D721Med (cell line): ENCODE measurements at places on chromosomes 7 and 10.

GRCh38 chr7:157276091-157276561, 60.7 kb upstream of the DNAJB6 start:
- DNase-seq = no peak

GRCh38 chr7:51102828-51103227, 213.8 kb downstream of the COBL start:
- no peak for DNase-seq

GRCh38 chr7:88219781-88220747, at the start of gene SRI:
TSS of gene SRI (minus strand) at chr7:88220038. CDS start at chr7:88220026, 12 bp downstream.
- DNase-seq = peak; percentile 60

GRCh38 chr10:48843198-48843597, 96.4 kb downstream of the LRRC18 start:
- DNase-seq = no peak

GRCh38 chr10:122553341-122553740, 7.2 kb upstream of the DMBT1 start:
- DNase-seq = no peak

- DNase-seq = no peak
Observed at GRCh38 chr7:123367484-123368122, 166.8 kb downstream of the IQUB start.

- DNase-seq = no peak
Observed at GRCh38 chr10:130905386-130905785, 406.1 kb downstream of the TCERG1L start.

DNA sequence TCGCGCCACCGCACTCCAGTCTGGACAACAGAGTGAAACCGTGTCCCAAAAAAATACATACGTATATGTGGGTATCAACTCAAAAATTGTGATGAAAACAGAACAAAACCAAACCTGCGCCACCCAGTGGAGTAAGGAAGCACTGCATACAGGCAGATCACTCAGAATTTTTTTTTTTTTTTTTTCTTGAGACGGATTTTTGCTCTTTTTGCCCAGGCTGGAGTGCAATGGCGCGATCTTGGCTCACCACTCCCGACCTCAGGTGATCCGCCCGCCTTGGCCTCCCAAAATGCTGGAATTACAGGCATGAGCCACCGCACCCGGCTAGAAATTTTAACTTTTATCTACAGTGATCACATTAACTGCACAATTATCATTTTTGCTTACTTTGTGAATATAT, 9.1 kb upstream of the TMEM236 start:
- no peak for DNase-seq

DNA sequence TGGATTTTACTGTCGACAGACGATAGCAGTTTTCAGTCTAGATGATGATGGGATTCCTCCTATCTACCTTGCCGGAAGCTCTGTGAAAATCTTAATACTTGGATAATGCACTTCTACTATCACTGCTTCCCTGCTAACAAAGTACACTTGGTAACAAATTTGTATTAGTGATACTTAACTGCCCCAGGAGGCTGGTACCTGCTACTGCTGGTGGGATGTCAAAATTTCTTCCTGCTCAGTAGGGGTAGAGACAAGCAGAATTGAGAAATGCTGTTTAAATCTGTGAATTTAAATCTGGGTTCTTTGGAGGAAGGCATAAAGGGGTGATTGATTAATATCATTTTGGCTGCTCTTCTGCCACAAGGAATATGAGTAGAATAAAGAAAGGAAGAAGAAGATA, 99.8 kb upstream of the STRIP2 start:
- no peak for DNase-seq

- no peak for DNase-seq
Observed at GRCh38 chr10:49689882-49690510, 10.5 kb downstream of the C10orf53 start.

GRCh38 chr10:98568551-98568950, 121.8 kb upstream of the HPS1 start:
- no peak for DNase-seq

GRCh38 chr7:121344093-121344492, 15.3 kb downstream of the WNT16 start:
- DNase-seq = no peak

- no peak for DNase-seq
Observed at GRCh38 chr7:121831801-121832200, 41.2 kb upstream of the PTPRZ1 start.

DNA sequence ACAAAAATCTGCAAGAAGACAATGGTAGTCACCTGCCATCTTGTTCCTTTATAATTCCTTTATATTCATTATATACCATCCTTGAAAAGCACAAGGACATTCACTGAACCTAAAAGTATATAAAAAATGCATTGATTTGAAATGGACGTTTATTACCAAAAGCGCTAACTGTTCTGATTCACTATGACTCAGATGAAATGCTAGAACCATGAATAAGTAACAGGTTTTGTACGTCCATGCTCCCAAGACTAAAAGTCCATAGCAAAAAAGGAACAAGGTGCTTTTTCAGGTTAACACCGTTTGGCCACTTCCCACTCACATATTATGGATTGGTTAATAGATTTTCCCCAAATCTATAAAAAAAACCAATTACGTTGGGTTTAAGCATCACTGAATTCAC, 109.4 kb downstream of the PPP1R17 start:
- DNase-seq = no peak

GRCh38 chr7:67021260-67021659, 24.6 kb downstream of the TYW1 start:
- no peak for DNase-seq

DNA sequence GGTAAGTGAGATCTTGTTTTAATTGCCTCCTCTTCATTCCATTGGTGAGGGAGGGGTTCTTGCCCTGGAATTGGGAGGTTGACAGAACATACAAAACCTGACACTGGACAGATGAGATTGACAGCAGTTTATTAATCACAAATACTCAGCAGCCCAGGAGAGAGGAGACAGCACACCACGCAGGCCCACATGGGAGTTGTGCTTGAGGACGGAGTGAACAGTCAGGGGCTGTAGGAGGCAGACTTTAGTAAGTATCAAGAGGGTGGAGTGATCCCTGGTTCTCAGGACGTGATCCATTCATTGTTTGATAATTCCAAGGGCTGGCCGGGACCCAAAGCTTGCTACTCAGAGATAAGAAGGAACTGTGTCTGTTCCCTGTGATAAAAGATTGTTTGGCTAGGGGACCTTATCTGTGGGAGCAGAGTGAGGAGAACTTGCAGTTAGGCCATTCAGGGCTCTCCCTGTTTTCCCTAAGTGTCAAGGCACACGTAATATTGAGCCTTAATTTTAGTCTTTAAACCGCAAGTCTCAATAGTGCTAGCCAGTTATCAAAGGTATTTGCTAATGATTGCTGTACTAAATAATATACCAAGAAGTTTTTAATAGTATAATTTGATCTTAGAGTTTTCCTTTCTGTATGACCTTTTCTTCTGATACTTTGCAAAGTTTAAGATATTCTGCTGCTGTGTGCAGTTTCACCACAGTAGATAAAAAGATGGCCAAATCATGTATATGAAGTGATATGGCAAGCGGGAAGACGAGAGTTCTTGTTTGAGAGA, 14.5 kb downstream of the CAPZA2 start:
- DNase-seq = no peak

DNA sequence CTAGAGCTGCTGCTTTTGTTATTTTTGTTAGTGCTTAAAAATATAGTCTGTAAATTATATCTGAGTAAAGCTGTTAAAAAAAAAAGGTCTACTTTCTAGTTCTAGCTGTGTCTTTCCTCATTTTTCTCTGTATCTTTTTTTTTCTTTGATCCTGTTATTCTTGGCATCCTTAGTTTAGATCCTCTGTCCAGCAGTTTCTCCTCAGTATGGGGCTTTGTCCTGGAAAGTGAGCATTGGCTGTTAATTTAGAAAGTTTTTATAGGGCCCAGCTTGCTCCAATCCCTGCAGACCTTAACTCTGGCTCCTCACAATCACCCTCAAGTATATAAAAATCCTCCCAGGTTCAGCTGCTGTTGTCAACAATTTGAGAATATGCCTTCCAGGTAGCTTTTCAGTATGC, 23.5 kb downstream of the DDX50 start:
- DNase-seq = no peak

- no peak for DNase-seq
Observed at GRCh38 chr10:93515071-93516005, 18.9 kb downstream of the CEP55 start.
